ENCODE measurements at places on chromosomes 2 and 18. TPM values are rescaled to one million over a fixed set of nuclear protein-coding genes. Genes with fewer than 3 reads are reported as not detected.

The DYNAP gene
- total RNA-seq: not detected

The MAT2A gene
- total RNA-seq: 94.1 TPM

The SIGLEC15 gene
- total RNA-seq: 1.1 TPM

The KCNF1 gene
- total RNA-seq: 0.56 TPM

The ERMN gene
- total RNA-seq: not detected

The DPP10 gene
- total RNA-seq: not detected

The TCF7L1 gene
- 0.72 TPM for total RNA-seq

The UPP2 gene
- total RNA-seq: not detected

The BCL11A gene
- 1.7 TPM for total RNA-seq

The COA5 gene
- 16.4 TPM for total RNA-seq

The SAG gene
- not detected for total RNA-seq

The SERPINB3 gene
- total RNA-seq: not detected

The FIGN gene
- total RNA-seq: 0.90 TPM

The IL36A gene
- total RNA-seq: not detected

The ALLC gene
- total RNA-seq: not detected

The MTA3 gene
- 31.9 TPM for total RNA-seq

The SERPINB4 gene
- total RNA-seq: not detected

The ZNF804A gene
- total RNA-seq: 3.3 TPM

The BUB1 gene
- 45.8 TPM for total RNA-seq

The CLEC4F gene
- not detected for total RNA-seq

The IL36RN gene
- not detected for total RNA-seq

The ANKRD30B gene
- not detected for total RNA-seq

The EMILIN1 gene
- 26.5 TPM for total RNA-seq

The CRYGD gene
- total RNA-seq: not detected

The PCARE gene
- not detected for total RNA-seq

The IL37 gene
- total RNA-seq: not detected

The TMEM198 gene
- 0.18 TPM for total RNA-seq

The CD207 gene
- not detected for total RNA-seq

The RABL2A gene
- 2.8 TPM for total RNA-seq

The UGT1A8 gene
- not detected for total RNA-seq

The TPO gene
- total RNA-seq: not detected

The SERPINB7 gene
- 100 TPM for total RNA-seq

The UGT1A3 gene
- total RNA-seq: not detected

The C2orf78 gene
- not detected for total RNA-seq

The HOXD12 gene
- not detected for total RNA-seq

The NHEJ1 gene
- total RNA-seq: 15.3 TPM

The RMC1 gene
- 14.2 TPM for total RNA-seq

The MGAT4A gene
- total RNA-seq: under 0.01 TPM

The TANC1 gene
- 12.9 TPM for total RNA-seq
